Stimulated activated CD8-positive, alpha-beta memory T cell treated with anti-CD3 and anti-CD28 coated beads, Interleukin-2, amount 100 ng/mL, for 1 hour (primary cell): ENCODE measurements at places on chromosomes 4 and X.

- DNase-seq, result no peak
Measured at GRCh38 chr4:95547715-95548471, 880 bp downstream of the UNC5C start.

DNA sequence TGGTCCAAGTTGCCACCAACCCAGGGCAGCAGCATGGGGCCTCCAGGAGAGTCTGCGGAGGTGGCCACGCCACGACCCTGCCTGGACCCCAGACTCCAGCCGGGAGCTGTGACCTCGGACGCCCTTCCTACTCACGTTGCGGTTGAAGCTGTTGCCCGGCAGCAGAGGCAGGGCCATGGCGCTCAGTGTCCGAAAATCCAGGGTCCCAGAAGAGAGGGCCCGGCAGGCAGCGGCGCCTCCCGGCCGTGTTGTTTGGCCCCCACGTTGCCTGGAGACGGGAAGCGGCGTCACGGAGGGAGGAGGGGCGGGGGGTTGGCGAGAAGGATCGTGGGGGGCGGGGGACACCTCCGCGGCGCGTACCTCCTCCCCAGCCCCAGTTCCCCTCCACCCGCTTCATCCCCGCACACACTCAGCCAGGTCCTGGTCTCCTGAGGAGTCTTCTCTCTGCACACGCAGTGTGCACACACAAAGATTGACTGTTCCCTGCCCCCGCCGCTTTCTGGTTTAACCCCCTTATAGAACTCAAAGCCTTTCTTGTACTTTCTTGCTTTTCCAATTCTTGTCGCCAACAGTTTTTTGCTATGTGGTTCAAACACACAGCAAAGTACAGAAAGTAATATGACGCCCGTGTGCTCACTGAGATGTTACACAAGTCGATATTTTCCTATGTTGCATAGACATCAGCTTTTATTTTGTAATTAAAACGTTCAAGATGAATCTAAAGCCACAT is at the start of gene EFHC2:
TSS of gene EFHC2 (minus strand) at position 261 of the 730 bp plus-strand sequence. CDS start at position 177, 84 bp downstream.
- peak; percentile 32 for DNase-seq

- no peak for DNase-seq
Measured at GRCh38 chr4:61336916-61337315, 136.8 kb downstream of the ADGRL3 start.

DNA sequence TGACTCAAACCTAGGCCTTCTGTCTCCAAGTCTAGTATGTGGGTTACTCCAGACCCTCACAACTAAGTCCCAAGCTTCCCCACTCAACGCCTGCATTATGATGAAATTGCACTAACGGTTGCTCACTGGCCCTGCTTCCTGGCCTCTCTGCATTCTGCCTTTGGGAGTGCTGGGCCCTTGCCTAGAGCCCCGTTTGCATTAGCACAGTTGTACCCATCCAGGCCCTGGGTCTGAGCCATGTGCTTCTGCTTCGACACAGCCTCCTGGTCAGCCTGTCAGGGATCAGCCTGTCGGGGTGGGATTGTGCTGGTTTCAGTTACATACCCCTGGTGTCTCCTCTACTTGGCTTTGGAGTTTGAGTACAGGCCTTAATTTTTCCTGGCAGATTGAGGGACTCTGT is 58.4 kb downstream of the DCUN1D4 start:
- DNase-seq, result no peak

DNA sequence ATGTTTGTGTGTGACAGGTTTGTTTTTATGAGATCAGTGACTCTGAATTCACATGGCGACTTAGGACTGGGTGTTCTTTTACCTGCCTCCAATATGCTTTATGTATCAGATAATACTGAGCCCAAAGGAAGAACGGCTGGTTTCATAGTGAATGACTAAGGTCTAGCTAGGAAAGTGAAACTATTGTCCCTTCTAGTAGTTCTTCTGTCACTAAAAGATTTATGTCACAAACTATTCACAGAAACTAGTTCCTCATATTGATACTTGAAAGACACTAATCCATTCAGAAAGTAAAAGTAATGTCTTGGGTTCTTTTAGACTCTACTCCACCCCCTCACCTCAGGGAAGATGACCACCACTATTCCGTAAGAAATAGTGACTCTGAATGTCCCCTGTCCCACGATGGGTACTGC is 81.7 kb downstream of the EGF start:
- no peak for DNase-seq

DNA sequence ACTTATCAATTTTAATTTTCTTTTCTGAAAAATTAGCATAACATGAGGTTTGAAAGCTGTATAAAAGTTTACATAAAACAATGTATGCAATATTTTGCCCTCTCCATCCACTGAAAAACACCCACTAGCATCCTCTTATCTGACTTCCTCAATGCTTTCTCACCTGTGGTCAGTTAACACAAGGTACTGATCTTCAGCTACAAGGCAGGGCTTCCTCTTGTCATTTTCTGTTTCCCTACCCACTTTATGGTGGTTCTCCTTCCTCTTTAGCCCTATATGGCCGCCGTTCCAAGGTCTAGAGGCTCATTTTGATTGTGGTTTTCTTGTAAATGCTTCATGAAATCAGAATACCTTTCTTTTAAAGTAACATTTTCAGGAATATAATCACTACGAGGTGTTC is 618.6 kb upstream of the CPEB2 start:
- DNase-seq, result no peak

DNA sequence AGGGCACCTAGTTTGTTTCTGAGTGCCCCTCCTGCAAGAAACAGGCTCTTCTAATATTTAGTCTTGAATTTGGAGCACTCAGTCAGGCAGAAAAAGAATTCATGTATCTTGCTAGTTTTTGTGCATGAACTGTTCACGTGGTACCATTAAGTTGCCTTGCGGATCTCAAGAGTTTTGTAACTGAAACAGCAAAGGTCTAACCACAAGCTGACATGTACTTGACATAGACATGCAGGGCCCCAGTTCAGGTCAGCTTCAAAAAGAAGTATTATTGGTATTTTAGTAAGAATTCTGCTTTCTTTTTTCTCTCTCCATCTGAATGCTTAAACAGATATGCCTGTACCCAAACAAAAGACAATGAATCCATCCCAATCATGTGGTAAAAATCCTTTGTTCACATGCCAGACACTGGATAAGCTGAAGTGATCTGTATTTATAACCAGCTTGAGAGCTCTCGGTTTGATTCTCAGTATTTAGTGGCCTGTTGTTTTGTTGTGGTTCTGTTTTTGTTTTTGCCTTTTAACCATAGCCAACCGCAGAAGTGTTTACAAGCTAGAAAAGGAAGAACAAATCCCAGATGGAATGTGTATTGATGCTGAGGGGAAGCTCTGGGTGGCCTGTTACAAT is 13.0 kb downstream of the RGN start:
- DNase-seq, result no peak

DNA sequence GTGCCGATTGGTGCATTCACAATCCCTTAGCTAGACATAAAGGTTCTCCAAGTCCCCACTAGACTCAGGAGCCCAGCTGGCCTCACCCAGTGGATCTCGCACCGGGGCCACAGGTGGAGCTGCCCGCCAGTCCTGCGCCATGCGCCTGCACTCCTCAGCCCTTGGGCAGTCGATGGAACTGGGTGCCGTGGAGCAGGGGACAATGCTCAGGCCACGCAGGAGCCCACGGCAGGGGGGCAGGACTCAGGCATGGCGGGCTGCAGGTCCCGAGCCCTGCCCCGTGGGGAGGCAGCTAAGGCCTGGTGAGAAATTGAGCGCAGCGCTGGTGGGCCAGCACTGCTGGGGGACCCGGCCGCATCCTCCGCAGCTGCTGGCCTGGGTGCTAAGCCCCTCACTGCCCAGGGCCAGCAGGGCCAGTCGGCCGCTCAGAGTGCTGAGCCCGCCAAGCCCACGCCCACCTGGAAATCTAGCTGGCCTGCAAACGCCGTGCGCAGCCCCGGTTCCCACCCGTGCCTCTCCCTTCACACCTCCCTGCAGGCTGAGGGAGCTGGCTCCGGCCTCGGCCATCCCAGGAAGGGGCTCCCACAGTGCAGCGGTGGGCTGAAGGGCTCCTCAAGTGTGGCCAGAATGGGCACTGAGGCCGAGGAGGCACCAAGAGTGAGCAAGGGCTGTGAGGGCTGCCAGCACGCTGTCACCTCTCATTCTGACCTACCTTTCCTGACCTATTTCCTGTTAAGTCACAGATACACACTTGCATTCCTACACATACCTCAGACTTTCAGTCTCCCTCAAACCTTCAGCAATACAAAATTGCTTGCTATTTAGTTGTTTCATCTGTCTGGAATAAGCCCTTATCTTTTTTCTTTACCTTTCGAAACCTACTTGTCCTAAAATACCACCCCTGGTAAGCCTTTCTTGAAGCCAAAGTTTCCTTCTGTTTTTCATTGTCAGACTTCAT is 20.7 kb downstream of the UBE2K start:
- DNase-seq, result no peak

DNA sequence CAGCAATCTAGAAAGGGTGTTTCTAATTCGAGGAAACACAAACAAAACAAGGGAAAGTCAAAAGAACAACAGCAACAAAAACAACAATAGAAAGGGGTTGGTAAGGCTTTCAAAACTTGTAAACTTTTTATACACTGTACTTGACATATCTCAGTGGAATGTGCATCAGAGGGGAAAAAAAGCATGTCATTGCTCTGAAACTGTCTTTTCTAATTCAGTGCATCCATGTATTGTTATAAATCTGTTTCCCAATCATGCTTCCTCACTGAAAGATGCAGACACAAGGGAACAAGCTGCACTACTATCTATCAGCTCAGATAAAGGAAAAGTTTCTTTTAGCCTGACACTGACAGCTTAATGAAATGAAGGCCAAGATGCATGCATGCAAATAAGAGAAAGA is 44.2 kb upstream of the PCDH18 start:
- no peak for DNase-seq

- DNase-seq, result no peak
Measured at GRCh38 chrX:69137371-69138117, 27.7 kb downstream of the PJA1 start.

DNA sequence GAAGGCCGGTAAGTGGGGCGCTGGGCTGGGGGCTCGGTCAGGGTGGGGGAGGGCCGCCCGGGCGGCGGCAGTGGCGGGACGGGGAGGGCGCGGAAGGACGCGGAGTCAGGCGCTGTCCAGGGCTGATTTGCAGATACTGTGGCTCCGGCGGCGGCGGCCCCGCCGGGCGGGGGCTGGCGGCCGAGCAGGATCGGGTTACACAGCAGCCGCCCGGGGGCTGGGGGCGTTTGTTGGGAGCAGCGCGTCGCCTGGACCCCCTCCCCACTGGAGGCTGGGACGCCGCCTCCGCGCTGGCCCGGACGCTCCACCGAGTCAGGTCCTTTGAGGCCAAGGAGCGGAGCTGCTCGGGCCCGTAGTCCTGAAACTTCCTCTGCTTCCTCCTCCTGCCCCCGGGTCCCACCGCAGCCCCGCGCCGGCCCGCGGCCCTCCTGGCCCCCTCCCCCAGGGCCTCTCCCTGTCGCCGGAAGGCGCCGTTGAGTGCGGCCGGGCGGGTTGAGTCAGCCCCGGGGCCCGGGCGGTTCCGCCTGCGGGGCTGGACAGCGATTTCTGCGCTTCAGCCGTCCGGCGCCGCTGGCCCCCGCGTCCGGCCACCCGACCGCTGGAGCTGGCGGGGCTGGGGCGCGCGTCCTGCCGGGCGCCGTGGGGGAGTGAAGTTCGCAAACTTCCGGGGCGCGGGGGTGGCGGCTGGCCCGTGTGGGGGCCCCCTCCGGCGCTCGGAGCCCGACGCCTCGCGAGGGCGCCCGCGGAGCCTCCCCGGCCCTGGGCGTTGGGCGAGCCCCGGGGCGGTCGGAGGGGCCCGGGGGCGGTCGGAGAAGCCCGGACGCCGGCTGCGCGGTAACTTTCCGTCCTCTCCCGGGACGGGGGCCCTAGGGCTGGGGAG is 746 bp downstream of the REST start:
- DNase-seq, result peak; percentile 47

GRCh38 chr4:187995322-187996207 is at the start of gene ZFP42:
ZFP42 (plus strand) TSS chr4:187995771; CDS start chr4:188002808, 7,037 bp downstream.
- no peak for DNase-seq

GRCh38 chr4:122458625-122459024 is 2.1 kb upstream of the IL2 start:
- no peak for DNase-seq

- DNase-seq, result no peak
Measured at GRCh38 chrX:10944136-10944885, 166.8 kb upstream of the HCCS start.

GRCh38 chr4:3869661-3870566 is 103.7 kb downstream of the ADRA2C start:
- no peak for DNase-seq
